GM06990 (cell line): ENCODE measurements at places on chromosomes 11 and 22.

DNA sequence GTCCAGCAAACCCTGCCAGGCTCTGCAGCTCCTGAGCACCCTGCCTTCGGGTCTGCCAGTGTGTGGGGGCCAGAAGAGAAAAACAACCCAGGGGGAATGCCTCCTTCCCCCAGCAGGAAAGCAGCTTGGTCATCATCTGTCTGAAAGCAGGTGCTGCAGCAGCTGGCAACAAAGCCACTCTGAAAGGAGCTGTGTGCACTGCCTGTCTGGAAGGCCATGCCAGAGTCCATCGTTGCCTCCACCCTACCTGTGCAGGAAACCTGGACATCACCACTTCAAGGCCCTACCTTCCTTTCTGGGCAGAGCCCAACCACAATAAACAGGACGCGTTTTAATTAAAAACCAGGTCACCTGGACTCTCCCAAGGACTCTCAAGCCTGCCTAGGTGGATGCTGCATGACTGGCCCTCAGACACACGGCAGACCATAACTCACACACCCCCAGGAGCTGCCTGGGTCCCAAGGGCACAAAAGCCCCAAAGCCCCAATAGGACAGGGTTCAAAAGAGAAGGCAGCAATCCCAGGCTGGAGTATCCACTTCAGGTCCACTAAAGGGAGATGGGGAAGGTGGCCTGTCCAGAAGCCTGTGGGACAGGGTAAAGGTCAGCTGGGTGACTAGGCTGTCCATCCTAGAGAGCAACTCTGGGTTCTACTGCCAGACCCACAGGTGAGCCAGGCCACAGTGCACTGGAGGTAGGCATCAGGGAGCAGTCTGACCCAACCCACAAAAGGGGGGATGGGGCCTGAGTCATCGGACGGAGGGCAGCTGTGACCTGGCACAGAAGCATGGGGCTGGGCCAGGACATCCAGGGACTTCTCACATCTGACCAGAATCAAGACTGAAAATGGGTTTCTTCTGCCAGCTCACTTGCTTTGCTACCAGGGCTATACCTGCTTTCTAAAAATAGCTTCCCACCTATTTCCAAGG is 6.1 kb downstream of the GNB1L start:
- no peak for DNase-seq

DNA sequence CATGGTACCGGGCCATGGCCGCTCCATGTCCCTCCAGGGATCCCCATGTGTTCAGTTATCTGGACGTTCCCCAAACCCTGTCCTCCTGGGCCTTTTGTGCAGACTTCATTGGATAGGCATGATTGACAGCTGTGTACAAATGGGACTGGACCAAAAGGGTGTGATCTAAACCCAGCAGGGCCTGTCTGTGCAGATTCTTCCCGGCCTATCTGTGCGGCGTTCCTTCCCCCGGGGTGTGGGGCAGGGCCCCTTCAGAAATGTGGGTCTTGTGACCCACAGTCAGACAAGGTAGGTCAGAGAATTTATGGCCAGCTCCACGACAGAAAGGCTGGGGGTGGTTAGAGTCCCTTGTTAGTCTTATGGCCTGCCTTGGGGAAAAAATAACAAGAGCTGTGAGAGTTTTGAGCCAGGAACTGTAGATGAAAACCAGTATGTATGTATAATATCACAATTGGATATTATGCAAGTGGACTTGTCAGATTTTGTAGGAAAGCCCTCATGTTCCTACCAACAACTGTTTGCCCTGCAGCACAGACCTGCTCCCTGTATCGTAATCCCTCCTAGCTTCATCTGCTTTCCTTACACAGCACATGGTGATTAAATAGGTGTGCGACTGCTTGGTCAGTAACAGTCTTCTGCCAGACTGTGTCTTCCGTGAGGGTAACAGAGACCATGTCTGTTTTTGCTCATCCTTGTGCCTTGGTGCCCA is 31.7 kb downstream of the AP2A2 start:
- DNase-seq, result no peak

DNA sequence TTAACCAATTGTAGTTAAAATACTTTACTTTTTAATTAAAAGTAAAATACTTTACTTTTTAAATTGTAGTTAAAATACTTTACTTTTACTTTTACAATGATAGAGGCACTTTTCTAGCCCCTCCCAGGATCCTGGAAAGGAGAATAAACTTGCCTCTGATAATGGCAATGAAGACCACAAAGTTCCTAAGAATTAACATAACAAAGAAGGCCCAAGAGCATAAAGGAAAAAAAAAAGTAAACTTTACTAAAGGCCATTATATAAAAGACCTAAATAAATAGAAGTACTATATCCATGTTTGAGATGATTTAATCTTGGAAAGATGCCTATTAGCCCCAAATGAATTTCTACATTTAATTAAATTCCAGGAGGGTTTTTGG is 129.1 kb upstream of the THY1 start:
- no peak for DNase-seq

DNA sequence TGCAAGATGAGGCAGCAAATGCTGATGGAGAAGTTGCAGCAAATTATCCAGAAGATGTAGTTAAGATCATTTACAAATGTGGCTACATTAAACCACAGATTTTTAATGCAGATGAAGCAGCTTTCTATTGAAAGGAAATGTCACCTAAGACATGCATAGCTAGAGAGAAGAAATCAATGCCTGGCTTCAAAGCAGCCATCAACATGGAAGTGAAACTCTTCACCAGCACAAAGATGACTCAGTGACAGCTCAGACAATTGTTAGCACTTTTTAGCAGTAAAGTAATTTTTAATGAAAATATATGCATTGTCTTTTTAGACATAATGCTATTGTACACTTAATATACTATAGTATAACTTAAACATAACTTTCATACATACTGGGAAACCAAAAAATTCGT is 71.4 kb downstream of the FANCF start:
- no peak for DNase-seq

- DNase-seq, result no peak
Observed at GRCh38 chr11:15493066-15493465, 378.3 kb downstream of the INSC start.

GRCh38 chr11:70558681-70559080 is 160.4 kb downstream of the CTTN start:
- no peak for DNase-seq

- DNase-seq, result no peak
Observed at GRCh38 chr11:101929294-101929915, 13.1 kb upstream of the ANGPTL5 start.

- DNase-seq, result no peak
Observed at GRCh38 chr22:47808236-47808635, 1045.8 kb downstream of the TBC1D22A start.

- no peak for DNase-seq
Observed at GRCh38 chr11:77093987-77094840, 8.4 kb upstream of the OMP start.

DNA sequence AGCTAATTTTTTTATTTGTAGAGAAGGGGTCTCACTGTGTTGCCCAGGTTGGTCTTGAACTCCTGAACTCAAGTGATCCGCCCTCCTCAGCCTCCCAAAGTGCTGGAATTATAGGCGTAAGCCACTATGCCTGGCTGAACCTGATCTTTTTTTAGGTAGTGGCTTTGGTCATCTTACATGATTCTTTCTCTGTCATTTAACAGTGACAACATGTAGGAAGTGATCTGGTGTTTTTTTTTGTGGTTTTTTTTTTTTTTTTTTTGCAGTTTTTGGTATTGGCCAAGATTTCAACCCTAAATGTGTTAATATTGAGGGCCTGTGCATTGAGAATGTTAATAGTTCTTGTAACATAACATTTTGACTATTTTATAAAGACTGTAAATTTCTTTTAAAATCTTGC is 8.0 kb upstream of the FERMT3 start:
- no peak for DNase-seq

DNA sequence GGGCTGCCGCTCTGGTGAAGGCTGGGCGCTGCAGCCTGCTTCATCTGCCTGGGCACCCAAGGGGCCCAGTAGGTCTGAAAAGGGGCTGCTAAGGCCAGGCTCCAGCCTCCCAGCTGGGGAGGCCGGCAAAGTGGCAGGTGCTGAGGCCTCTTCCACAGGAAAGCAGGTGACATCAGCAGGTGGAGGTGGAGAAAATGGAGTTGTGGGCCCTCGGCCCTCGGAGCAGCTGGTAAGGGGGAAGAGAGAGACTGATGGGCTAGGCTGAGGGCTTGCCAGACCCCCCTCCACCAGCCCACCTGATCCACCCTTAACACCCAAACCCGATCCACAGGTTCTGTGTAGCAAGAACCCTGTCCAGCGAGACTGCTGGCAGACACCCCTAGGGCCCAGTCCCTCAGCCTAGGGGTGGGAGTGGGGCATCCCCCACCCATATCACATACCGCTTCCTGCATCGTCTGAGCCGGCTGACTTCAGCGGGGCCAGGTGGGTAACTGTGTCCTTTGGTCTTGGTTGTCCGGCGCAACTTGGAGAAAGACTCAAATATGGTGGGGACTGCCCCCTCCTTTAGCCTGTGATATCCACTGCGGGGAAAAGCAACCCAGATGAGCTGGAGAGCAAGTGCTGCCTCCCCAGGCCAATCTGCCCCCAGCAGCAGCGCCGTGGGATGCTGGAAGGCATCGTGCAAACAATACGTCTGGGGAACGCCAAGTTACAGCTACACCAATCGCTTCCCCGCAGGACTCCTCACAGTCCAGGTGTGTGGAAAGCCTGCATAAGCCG is 1.5 kb downstream of the THAP7 start:
- DNase-seq, result no peak

- DNase-seq, result no peak
Observed at GRCh38 chr11:20355221-20356219, 8.0 kb upstream of the HTATIP2 start.

DNA sequence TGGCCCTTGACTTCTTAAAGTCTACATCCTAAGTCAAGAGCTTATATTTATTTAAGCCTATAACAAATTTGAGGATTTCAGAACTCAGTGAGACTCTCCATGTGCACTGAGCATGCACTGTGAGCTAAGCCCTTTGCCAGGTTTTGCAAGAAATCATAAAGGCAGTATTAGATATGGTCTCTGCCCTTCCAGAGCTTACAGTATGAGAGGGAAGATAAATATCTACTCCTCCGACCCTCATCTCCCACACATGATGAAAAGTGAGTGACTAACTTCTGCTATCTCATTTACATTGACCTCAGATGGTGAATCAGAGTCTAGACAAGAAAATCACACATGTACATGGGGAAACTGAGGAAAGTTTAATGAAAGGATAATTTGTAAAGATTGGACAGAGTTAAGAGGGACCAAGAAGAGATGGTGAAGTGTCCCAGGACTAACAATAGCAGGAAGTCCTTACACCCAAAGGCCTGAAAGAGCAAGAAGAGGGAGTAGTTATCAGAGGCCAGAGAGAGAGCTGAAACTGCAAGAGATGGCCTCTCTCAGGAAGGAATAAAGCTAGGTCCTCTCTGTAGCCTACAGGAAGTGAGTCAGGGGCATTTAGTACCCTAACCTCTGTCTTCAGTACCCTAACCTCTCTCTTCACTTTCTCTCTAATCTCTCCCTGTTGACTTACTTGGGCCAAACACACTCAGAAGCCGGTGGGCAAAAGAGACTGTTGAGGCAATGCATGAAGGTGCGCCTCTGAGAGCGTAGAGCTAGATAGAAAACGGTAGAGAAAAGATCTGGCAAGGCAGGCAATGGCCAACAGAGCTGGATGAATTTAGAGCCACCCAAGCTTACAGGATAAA is 23.0 kb upstream of the BLID start:
- DNase-seq, result no peak

DNA sequence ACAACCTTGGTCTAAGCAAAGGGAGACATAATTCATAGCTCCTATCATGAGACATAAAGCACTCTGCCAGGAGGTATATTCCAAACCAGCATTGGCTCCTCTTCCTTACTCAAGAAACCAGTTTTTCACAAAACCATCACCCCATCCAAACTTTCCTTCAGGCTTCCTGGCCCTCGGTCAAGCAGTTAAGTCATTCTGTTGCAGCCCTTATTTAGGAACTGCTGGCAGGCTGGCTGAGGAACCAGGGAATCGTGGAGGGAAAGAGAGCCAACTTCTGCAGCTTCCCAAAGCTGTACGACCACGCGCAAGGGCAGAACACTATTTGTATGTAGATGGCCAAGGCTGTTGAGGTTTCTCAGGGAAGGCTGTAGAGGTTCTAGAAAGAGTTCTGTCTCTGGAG is 680 bp downstream of the IFT46 start:
- DNase-seq, result no peak

DNA sequence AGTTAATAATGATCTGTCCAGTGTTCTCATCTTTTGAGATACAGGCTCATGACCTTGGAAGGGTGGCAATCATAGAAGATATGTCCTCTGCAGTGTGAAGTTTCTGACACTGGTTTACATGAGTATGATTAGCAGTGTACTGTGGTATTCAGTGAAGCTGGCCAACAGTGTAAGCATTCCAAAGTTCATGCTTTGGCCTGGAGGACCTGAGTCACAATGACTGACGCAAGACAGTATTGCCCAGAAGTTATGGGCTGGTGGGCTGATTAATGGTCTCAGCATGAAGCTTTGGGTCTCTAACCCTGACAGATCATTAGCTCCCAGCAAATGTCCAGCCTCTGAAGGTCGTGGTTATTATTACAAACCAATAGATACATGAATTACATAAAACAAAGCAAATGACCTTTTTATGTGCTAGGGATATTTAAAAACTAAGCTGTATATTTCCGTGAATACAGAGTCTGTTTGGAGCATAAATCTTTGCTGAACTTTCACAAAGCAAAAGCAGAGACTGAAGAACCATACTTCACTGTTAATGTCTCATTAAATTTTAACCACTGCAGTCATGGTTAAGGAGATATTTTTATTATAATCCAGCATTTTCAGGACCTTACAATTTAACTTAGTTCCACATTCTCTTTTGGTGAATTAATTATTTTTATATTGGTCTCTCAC is 28.3 kb upstream of the USP47 start:
- DNase-seq, result no peak

DNA sequence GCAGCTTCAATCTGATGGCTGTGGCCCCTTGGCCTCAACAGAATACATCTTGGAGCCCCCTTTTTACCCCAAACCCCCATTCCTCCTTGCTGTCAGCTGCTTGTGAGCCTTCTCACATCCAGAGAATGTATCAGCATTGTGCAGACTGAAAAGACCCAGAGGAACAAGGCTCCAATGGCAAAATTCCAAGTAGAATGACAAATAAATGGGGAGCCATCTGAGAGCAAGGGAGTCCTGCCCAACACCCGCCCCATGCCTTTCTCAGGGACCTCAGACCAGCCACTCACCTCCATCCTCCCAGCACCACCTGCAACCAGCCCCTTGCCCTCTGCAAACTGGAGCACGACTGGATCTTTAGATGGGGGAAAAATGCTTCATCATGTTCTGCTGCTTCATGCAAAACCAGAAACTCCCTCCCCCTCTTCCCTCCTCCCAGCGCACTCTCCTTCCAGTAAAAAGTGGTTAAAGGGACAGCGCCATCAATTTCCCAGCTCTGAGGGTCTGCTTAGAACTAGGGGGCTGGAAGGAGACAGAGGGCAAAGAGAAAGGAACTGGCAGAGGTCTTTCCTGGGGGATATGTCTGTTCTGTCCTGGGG is 2.2 kb upstream of the NEFH start:
- DNase-seq, result no peak

DNA sequence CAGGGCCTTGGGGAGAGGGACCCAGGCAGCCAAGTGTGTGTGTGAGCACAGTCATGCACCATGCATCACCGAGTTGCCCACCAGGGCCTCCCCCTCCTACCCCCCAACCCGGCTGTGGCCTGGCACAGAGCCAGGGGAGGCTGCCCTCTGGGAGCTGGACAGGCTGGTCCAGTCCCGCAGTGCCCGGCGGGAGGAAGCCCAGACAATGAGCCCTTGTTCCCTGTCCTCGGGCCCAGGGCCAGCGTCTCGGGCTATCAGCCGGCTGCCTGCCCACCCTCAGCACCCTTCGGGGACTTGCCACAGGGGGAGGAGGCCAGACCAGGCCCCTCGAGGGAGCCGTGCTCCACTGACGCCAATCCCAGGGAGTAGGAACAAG is 4.5 kb downstream of the LRRC75B start:
- DNase-seq, result no peak
